GM10248 (cell line): ENCODE measurements at places on chromosomes 3 and 15.

DNA sequence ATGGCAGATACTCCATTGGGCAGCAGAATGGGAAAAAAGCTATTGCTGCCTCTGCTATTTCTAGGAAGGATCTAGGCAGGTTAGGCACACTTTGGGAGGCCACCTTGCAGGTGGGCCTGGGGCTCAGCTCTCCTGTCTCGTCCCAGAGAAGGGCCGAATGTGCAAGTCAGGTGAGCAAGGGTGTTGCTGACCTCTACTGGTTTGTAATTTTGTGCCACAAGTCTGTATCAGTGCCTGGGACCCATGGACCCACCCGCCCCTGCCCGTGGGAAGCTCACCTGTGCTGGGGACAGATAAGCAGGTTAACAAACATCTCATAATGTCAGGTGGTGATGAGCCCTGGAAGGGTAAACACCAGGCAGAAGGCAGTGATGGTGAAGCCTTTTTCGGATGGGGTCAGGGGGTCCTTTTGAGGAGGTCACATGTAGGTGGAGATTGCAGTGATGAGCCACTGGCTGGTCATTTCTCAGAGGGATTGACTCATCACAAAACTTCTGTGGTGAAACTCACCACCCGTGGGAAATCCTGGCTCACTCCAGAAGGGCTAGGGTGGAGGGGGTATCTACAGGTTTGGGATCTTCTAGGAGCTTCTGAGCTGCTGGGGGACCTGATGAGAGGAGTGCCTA, 161.3 kb downstream of the KLF13 start:
- peak; percentile 60 for DNase-seq

DNA sequence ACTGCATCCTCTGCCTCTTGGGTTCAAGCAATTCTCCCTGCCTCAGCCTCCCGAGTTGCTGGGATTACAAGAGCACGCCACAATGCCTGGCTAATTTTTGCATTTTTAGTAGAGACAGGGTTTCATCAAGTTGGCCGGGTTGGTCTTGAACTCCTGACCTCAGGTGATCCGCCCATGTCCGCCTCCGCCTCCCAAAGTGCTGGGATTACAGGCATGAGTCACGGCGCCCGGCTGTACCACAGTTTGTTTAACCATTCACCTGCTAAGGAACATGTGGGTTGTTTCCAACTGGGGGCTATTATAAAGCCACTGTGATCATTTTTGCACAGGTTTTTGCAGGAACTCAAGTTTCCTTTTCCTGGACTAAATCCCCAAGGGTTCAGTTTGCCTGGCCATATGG, 123.2 kb upstream of the RAP2B start:
- DNase-seq = no peak

GRCh38 chr3:36397841-36398240, 17.5 kb downstream of the STAC start:
- DNase-seq = no peak

DNA sequence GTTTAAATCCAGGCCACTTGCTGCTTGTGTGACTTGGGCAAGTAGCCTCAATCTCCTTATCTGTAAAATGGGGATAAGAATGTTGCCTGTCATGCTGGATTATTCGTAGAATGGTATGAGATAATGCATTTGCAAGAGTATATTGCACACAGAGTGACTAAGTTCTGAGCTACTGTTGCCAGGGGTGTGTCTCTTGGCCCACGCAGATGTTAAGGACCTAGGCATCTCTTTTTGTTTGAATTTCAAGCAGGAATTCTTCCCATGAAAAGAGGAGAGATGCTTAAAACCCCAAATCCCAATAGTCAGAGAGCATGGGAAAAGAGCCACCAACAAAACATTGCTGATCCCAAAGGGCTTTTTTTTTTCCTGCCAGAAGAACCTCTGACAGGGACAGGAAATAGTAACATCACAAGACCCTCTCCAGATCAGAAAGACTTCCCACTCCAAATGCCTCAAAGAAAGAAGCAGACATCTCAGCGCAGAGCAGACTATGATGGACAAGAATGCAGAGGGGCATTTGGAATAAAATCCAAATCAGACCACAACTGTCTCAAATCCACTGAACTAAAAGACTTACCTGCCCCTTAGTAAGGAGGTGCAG, 90.5 kb downstream of the MRPL46 start:
- DNase-seq = no peak

DNA sequence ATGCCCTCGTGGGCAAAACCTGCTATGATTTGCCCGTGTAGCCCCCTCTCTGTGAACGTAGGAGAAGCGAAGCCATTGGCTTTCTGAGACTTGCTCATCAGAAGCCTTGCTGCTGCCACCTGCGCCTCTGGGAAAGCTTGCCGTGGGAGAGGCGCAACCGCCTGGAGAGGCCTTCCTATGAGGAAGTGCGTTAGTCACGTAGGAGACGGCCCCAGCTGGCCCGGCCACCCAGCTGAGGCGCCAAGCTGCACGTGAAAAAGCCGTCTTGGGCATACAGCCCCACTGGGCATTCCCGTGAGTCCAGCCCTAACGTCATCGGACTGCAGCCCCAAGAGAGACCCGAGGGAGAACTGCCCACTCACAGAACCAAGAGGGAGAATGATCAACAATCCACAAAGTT, 49.1 kb upstream of the TJP1 start:
- no peak for DNase-seq

GRCh38 chr3:54736459-54736858, 191.4 kb downstream of the LRTM1 start:
- no peak for DNase-seq
